ENCODE measurements at places on chromosomes 5 and 9.

DNA sequence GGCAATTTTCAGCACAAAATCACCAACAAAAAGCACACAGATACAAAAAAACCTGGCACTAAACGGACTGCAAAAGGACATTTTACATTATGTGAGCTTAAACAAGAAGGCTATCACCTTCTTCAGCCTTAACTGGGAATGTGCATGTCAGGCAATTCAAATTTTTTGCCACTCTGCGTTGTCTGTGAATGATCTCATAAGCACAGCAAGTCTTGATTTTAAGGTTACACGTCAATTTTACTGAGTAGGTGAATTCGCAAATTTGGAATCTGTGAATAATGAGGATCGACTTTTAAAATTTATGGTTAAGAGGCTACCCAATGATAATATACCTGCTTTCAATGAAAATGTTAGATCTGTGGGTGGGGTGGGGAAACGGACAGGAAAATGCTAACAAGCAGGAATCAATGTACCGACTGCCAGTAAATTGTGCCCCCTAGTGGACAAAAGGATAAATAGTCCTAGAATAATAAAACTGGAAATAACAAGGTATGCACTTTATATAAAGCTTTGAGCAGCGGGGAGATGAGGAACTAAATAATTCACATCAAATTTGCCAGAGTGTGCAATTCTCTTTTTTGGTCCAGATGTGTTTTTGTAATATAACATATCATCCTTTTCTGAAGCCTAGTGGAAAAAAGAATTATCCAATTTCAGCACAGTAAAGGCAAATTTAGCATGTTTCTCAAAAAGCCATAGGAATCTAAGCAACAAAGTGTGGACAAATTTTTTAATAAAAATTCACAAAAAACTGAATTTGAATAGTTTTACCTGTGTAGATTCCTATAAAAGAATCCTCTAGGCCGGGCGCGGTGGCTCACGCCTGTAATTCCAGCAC, 20.5 kb downstream of the EQTN start:
- no peak for DNase-seq

DNA sequence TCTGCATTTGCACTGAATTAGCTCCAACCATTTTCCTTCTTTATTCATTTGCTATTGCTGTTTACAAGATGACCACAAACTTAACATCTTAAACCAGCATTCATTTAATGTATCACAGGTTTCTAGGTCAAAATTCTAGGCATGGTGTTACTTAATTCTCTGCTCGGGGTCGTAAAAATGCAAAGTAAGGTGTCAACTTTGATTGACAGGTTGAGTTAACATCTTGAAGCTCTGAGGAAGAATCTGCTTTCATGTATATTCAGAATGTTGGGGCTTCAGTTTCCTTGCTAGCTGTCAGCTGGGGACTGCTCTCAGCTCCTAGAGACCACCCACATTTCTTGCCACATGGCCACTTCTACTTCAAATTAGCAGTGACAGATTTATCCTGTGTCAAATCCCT, 348.7 kb upstream of the GRIN3A start:
- no peak for DNase-seq

- DNase-seq, result no peak
These were observed 244.8 kb downstream of the PBX3 start for GRCh38 chr9:125991886-125992529.

DNA sequence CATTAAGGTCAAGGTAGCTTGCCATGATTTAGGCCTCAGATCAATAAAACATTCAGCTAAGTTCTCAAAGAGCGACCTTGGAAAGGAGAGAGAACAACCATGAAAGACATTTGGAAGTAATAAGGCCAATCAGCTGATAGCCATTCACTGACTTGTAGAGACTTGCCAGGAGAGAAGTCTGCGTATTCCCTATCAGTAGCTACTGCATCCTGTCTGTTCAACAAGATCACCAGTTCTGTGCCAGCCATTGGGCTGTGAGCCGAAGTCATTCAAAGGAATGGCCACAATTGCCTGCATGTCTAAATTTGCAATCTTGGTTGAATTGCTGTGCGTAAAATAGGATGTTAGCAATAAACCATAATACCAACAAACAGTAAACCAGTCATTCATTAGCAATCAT, 219.8 kb downstream of the FBXL7 start:
- DNase-seq, result no peak

DNA sequence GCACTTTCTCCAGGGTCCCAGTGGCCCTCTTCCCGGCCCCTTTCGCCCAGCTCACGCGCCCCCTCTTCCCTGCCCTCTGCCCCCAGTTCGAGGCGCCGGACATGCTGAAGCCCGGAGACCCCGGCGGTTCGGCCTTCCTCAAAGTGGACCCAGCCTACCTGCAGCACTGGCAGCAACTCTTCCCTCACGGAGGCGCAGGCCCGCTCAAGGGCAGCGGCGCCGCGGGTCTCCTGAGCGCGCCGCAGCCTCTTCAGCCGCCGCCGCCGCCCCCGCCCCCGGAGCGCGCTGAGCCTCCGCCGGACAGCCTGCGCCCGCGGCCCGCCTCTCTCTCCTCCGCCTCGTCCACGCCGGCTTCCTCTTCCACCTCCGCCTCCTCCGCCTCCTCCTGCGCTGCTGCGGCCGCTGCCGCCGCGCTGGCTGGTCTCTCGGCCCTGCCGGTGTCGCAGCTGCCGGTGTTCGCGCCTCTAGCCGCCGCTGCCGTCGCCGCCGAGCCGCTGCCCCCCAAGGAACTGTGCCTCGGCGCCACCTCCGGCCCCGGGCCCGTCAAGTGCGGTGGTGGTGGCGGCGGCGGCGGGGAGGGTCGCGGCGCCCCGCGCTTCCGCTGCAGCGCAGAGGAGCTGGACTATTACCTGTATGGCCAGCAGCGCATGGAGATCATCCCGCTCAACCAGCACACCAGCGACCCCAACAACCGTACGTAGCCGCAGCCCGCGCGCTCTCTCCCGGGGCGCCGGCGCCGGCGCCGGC, 1.0 kb downstream of the PRDM6 start:
- DNase-seq, result no peak

GRCh38 chr9:96464426-96464825, 14.5 kb downstream of the HABP4 start:
- DNase-seq, result no peak

GRCh38 chr9:94979904-94980507, 253.5 kb downstream of the AOPEP start:
- no peak for DNase-seq

- DNase-seq, result no peak
These were observed 14.6 kb downstream of the NDUFA8 start for GRCh38 chr9:122144836-122145591.

DNA sequence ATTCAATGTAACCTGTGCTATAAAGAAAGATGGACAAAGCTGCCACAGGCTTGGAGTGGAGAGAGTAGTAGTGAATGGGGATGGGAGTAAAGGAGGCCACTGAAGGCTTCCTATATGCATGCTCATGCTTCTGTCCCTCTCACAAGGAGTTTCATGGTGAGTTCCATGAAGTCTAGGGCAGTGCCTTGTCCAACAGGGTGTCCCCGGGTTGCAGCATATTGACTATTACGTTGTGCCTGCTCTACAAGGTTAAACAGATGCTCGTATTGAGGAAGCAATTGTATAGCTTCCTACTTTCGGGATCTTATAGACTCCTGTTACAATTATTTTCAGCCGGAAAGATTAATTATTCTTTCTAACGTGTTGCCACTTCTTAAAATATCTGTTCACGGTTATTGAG, 129.1 kb upstream of the PIK3R1 start:
- no peak for DNase-seq

DNA sequence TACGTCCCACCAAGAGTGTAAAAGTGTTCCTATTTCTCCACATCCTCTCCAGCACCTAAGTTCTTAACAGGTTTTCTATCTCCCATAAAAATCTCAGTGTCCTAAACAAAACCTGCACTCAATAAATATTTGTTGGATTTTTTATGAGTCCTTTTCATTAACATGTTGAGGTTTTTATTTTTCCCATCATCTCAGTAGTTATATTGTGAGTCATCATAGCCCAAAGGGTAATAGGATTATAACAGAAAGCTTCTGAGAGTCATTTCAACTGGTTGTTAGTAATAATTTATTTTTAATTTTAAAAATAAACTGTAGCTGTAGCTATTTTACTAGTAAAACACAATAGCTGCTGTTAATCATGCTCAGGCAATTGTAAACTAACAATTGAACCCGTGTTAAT, 331.6 kb upstream of the SLC30A5 start:
- DNase-seq, result no peak

- DNase-seq, result no peak
These were observed 759.3 kb upstream of the TYRP1 start for GRCh38 chr9:11933926-11934325.

DNA sequence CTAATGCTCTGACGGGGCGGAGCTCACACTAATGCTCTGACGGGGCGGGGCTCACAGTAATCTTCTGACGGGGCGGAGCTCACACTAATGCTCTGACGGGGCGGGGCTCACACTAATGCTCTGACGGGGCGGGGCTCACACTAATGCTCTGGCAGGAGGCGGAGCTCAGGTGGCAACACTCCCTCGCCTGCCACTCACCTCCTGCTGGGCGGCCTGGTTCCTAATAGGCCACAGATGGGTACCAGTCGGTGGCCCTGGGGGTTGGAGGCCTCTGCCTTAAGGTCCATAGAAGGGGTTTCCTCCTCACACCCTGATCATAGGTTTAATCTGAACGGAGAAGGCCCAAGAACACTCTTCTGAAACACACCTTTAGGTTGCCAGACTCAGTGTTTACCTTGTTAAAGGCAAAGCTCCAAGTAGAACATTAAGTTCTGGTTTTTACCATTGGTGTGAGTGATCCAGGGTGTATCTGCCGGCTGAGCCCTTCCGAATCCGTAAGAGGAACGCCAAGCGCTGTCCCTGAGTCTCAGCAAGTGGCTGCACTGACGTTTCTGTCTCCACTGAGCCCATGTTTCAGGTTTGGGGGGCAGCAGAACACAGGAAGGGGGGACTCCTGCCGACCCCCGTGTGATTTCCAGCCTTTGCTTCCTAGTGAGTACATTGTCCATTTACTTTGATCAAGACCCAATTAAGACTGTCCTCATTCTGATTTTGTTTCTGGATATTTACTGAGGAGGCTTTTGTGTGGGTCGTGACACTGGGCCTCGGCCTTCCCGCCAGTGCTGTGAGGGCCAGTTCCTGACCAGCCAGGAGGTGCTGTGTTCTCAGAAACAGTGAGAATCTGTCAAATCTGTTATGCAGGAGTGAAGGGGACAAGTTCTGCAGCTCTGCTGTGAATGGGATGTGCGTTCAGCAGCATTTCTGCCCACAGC, 24.6 kb upstream of the LRRC14B start:
- DNase-seq, result no peak

- DNase-seq, result peak; percentile 79
These were observed 8.3 kb downstream of the CDK5RAP2 start for GRCh38 chr9:120571443-120572257.

GRCh38 chr9:134186471-134187109, 22.2 kb upstream of the RNU6ATAC start:
- peak; percentile 43 for DNase-seq

DNA sequence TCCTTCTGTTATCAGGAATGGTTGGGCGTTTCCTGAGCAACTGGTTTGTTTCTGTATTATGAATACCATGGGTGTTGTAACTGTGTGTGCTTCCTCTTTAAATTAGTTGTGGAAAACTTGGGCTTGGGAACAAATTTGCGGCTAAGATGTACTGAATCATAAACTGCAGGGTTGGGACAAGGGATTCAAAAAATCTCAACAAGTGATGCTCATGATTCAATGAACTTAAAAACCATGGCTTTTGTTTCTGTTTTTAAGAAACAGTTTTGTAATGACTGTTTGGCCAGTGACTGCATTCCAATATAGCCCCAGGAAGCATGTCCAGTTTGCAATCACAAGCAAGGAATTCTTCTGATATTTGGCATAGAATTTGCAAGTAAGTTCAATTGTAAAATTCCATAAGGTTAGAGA, 657.5 kb upstream of the WWC1 start:
- no peak for DNase-seq

DNA sequence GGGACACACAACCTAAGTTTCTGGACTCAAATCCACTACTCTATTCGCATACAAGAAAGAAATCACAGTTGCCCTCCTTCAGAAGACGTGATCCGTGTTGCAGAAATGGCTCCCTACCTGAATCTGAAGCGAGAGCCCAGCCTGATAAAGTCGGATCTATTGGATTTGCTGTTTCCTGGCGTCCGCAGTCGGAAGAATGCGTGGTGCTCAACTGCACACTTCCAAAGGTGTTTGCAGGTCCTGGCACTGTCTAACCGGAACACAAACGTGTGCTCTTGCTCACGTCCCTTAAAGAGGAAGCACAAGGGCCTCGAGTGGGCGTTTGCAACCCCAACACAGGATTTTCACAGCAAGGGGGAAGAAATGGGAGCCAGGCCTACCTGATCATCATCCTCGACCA, 65.5 kb downstream of the EPB41L4B start:
- DNase-seq, result no peak

DNA sequence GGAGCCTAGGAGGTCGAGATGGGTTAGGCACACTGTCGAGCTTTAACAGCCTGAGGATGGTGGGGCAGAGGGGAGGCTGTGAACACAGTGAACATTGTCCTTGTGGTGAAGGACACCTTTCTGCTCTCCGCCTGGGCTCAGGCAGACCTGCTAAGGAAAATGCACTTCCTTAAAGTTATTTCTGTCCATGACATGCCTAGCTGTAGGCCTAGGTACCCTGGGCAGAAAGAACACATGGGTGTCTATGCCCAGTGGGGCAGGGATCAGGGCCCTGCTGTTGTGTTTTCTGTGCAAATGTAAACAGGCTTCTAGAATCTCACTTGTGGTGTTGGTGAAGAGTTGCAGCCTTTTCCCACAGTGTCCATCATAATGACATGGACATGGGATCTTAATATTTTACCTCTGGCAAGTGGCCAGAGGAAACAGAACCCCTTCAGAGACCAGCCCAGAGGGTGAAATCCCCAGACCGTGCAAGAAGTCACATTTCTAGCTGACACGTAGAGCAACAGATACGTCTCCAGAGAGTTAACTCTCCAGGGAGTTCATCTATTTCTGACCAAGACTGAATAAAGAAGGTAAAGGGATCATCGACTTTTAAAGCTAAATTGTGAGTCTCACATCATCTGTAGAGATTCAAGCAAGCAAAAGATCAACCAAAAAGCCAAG, 79.2 kb downstream of the C9orf152 start:
- DNase-seq, result no peak

DNA sequence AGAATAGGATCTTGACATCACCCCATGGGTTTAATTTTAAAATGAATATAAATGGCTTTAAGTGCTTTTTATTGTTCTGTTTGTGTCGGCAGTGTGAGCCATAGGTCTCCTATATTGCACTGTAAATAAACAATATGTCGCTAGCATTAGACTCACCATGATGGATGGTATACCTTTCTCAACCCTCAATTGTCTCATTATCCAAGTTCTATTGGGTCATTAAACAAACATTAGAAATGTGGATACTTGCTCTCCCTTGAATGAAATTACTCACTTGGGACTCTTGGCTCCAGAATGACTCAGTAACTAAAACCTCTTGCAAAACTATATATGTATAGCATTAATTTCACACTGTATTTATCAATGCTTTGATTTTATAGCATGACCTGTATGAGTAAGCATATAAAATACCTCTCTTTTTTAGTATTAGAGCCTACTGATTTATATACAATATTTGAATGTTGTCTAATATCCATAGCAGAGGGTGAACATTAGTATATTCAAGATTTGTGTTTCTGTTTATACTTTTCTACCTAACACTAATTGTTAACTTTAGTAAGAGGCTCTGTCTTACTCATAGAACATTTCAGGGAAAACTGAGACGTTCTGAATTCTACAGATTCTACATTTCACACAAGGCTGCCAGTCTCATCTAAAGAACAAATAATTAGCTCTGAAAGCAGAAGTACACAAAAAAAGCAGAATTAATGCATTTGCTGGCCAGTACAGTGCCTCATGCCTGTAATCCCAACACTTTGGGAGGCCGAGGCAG, 303.8 kb upstream of the PRR16 start:
- DNase-seq, result no peak

All from Right ventricle myocardium superior (tissue), 1 donor.